ENCODE measurements at places on chromosomes 7 and 10. TPM values are rescaled to one million over a fixed set of nuclear protein-coding genes. Genes with fewer than 3 reads are reported as not detected.

DNA sequence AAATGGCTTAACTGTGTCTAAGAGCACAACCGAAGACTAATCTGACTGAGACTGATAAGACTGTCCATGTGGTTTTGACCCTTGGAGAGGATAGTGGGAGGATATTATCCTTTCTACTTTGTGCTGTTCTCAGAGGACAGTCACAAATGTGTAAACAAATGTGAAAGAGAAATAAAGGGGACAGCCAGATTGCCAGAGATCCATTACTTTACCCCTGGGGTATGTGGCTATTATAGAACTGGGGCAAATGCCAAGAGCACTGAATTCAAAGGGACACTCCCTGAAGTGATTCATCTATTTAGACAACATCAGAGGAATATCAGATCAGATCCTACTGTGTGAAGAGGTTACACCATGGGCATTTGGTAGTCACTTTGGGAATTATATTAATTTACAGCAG is 154.7 kb downstream of the RNLS start:
- DNase-seq, result no peak

DNA sequence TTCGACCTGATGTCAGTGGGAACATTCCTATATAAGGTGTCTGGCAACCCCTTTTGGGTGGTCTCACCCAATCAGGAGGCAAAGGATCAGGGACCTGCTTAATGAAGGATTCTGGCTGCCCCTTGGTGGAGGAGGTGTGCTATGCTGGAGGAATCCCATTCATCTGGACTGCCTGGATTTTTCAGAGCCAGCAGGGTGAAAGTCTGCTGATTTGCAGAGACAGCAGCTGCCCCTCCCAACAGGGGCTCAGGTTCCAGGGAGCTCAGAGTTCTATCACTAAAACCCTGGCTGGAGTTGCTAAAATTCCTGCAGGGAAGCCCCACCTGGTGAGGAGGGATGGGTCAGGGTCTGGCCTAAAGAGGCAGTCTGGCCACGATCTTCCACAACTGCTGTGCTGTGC is 398.5 kb upstream of the CNTNAP2 start:
- DNase-seq, result no peak

DNA sequence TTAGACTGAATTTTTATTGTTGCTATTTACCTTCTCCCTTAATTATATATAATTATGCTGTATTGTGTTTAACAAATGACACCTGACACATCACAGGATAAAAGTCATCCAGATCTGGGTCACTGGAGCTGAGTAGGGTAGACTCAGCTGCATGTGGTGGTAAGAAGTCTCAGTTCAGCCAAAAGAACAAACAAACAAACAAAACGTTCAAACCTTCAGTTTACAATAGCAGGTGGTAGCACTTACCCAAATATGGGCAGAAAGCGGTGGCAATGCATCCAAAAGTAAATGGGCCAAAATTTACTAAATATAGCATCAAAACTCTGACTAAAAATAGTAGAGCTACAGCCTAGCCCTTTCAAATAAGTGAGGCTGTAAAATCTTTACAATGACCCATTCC is 42.2 kb downstream of the ZWINT start:
- no peak for DNase-seq

Gene MYH16
- total RNA-seq, result not detected

DNA sequence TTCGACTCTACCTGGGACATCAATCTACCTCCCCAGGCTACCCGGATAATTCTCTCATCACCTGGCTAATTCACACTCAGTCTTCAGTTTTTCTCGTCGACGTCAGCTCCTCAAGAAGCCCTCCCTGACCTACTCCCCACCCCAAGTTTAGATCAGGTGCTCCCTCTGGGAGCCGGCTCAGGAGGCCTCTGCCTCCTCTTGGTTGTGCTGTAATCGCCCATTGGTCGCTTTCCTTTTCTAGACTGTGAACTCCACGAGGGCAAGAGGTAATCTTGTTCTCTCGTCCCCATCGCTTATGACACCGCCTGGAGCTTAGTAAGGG is 461 bp upstream of the WIPF3 start:
- DNase-seq, result no peak

GRCh38 chr7:152883858-152884257 is 124.3 kb downstream of the ACTR3B start:
- no peak for DNase-seq

Gene MUC12
- not detected for total RNA-seq

DNA sequence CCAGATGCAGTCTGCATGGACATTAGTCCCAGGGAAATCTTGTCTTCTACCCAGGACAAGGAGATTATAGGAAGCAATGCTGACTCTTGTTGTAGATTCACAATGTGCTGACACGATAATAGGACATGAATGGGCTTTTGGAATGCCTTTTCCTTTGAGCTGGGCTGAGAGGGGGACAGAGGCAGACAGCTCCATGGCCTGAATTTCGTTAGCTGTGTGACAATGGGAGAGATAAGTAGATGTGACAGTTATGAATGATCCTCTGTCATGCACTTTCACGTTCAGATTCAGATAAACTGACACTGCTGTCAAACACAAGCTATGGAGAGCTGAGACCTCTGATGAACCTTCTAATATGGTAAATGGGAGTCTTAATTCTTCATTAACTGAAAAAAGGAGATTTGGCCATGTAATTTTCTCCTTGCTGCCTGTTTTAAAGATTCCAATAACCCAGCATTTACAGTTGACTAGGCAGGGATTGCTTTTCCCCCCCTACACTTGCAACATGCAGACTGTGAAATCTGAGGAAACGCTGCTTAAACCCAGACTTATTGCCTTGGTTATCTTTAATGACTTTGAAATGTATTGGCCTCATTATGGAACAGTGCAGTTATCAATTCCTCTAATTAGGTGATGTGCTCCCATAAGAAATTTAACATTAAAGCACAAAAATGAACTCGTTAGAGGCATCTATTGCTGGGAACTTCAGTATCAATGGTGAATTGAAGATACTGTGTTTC is 669.3 kb downstream of the AUTS2 start:
- no peak for DNase-seq

DNA sequence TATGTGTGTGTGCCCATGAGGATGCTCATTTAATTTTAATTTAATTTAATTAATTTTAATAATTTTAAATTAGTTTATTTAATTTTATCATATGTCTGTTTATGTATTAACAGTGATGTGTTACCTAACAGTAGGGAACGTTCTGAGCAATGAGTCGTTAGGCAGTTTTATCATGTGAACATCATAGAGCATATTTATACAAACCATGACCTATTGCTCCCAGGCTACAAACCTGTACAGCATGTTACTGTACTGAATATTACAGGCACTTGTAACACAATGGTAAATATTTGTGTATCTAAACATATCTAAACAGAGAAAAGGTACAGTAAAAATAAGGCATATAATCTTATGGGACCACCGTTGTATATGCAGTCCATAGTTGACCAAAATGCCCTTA is 13.7 kb upstream of the CFAP69 start:
- DNase-seq, result no peak

DNA sequence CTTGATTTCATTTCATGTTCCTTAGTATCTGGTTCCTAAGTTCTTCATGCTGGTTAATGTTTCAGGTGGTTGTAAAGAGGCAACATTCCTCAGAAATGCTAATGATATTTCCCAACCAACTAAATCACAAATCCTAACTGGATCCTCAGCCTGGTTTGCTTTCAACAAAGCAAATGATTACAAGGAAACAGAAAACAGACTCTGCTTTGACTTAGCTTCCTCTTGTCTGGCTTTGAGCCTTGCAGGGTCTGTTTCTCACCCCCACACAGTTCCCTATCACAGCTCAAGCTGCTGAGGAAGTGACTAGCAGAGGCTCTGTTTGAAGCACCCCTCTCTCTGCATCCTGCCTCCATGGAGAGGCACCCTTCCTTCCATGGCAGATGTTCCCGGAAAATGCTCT is 130.2 kb upstream of the CTTNBP2 start:
- no peak for DNase-seq

Gene TRIM50
- not detected for total RNA-seq

DNA sequence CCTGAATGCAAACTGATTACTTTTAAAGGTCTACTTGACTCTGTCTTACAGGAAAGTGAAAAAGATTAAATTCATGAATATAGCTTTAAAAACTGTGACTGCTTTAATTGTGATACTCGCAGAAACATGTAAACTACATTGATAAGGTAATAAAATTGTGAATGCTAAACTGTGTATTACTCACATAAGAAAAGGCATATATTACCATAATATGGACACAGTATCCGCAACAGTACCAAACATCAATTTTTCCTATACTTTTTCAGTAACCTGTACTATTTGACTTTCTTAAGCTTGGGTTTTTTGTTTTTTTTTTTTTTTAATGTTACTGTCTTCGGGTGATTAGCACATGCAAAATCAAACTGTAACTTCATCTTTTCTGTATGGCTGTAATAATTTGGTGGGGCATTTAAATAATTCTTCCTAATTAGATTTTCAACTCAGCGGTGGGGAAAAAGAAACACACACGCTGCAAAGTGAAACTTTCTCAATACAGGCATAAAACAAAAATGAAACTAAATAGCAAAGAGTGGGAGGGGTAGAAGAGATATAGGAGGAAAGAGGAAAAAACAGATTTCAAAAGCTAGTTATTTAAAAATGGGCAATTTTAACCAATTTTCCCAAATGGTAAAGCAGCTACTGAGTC is 23.2 kb downstream of the NT5C3A start:
- no peak for DNase-seq

Gene ADCYAP1R1
- 3.4 TPM for total RNA-seq

DNA sequence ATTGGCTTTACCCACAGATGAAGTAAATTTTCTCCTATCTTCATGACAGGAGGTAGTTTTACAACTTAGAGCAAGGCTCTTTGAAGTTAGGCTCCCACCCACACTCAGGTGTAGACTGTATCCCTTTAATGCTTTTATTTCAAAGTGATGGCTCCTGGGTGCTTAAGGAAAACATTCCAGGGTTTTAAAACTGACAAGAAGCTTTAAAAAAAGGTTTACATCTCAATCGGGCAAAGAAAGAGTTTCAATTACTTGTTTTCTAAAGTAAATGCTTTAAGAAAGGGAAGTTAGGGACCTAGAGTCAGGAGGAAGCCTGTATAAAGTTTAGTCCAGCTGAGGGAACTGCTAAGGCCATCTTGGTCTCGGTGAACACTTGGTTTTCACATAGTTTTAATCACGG is 1153.8 kb upstream of the C7orf33 start:
- no peak for DNase-seq

Gene FAM237B
- total RNA-seq, result not detected

Gene ZCWPW1
- 3.5 TPM for total RNA-seq

Gene COL28A1
- 3.8 TPM for total RNA-seq

GRCh38 chr10:79608505-79609375 is 2.0 kb upstream of the SFTPA1 start:
- DNase-seq, result peak; percentile 62

DNA sequence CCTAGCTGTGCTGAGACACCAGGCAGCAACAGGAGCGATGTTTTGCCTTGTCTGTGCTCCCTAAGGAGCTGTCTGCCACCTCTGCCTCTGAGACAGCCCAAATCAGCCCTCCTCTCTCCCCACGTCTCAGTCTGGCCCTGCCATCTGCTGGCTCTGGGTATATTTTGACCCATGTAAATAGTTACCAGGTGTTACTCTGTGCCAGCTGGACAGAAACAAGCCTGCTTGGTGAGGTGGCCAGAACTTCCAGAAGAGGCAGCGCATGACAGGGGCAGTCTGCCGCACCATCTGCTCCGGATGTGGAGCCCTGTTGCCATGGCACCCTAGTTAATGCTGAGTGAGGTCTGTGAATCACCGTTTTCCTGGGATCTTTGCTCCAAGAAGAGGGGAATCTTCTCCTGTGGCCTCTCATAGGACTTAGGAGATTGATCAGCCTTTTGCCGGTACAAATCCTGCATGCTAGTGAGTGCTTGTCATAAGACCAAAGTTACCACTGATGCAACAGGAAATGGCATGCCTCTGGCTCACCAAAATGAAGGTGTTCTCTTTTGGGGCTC is 31.8 kb downstream of the GSTO2 start:
- peak; percentile 85 for DNase-seq

Gene AKR1C2
- total RNA-seq, result 201 TPM

GRCh38 chr7:98267303-98267702 is 14.2 kb upstream of the BRI3 start:
- no peak for DNase-seq

GRCh38 chr10:62669341-62669740 is 135.2 kb upstream of the ADO start:
- DNase-seq, result no peak

Gene GNAT3
- not detected for total RNA-seq

GRCh38 chr7:69896121-69896520 is 297.8 kb downstream of the AUTS2 start:
- no peak for DNase-seq

Gene C10orf53
- not detected for total RNA-seq

GRCh38 chr10:114607358-114607998 is 50.6 kb downstream of the ABLIM1 start:
- no peak for DNase-seq

Gene TTYH3
- 25.0 TPM for total RNA-seq

DNA sequence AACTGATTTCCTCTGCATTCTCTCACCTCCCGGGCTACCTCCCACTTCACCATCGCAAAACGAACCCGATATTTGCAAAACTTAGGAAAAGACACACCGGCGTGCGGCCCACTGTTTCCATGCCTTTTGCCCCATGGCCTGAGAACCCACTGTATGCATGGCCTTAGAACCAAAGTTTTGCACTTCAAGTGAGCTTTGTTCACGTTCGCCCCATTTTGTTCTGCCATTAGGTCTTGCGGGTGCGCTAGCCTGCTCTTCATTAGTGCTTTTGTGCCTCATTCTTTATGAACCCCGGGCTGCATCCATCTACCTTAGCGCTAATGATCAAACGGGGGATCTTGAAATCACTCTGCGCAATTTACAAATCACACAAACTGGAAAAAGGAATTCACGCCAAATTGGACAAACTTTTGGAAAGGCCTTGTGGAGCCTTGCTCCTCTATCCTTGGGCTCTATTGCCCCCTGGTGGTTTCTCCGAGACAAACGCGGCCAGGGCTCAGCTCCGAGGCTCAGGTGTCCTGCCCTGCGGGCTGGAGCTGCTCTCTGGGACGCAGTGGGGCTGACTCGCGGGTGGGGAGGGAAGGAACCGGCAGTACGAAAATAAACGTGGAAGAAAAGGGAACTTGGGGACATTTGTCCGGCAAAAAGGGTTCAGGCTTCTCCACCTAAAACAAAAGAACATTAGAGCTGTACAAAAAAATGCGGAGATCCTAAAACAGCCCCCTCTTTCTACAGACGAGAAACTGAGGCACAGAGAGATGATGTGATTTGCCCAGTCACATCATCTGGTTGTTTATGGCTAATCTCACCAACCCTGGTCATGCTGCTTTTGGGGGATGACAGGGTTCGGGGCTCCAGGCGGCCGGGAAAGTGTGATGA is 300.4 kb upstream of the NFE2L3 start:
- peak; percentile 79 for DNase-seq

DNA sequence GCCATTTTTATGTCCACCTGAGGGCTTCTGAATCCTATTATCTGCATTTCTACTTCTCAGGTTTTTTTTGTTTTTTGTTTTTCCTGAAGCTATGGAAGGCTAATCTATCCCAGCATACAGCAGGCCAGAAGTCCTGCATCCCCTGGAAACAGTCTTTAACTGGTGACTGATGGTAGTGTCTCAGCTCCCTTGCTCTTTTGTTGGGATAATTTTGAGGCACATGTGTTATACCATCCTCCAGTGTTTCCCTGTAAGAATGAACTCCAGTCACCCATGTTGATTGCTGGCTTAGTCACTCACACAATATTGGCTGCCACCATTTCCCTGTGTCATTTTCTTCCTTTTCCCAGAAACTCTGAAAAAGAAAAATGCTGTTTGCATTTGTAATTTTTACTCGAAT is 1094.0 kb upstream of the LRRN3 start:
- no peak for DNase-seq

- no peak for DNase-seq
Observed at GRCh38 chr10:50291261-50291850, 40.0 kb upstream of the ASAH2 start.

- no peak for DNase-seq
Observed at GRCh38 chr10:114195079-114195478, 15.9 kb downstream of the TDRD1 start.

GRCh38 chr7:128948976-128949760 is 11.4 kb downstream of the IRF5 start:
- no peak for DNase-seq
